ENCODE measurements at places on chromosomes 7 and 10.
A peak's percentile ranks its signal among the peaks of the same experiment; 100 is the strongest.

DNA sequence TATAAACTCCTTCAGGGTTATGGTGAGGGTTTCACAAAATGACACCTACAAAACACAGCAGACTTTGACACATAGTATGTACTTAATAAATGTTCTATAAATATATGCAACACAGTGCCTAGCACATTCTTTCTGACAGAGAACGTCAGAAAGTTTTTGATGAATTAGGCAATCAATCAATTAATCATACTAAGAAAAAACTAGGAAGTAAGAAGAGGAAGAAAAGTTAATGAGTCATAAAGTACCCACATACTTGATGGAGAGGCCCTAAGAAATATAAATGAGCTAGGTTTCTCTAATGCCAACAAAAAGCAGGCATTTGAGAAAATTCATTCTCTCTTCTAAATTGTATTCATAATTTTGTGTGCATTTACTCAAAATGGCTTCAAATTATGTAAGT lies 192.7 kb upstream of the VWC2 start:
- DNase-seq: no peak

DNA sequence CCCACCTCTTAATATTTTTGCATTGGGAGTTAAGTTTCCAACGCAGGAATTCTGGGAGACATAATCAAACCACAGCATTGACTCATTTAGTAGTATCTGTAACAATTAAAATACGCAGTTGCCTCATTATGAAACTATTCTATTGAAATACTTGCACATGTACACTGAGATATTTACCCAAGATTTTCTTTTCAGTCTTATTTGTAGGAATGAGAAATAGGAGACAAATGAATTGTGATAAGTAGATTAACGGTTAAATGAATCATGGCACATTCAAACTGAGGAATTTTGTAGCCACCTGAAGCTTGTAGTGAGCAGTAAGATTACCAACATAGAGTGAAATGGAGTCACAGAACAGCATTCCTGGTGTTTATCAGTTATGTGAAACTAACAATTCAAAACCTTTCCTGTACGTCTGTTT lies 18.1 kb downstream of the RP9 start:
- DNase-seq: no peak

GRCh38 chr10:11564741-11565140 lies 46.7 kb downstream of the USP6NL start:
- DNase-seq: no peak

DNA sequence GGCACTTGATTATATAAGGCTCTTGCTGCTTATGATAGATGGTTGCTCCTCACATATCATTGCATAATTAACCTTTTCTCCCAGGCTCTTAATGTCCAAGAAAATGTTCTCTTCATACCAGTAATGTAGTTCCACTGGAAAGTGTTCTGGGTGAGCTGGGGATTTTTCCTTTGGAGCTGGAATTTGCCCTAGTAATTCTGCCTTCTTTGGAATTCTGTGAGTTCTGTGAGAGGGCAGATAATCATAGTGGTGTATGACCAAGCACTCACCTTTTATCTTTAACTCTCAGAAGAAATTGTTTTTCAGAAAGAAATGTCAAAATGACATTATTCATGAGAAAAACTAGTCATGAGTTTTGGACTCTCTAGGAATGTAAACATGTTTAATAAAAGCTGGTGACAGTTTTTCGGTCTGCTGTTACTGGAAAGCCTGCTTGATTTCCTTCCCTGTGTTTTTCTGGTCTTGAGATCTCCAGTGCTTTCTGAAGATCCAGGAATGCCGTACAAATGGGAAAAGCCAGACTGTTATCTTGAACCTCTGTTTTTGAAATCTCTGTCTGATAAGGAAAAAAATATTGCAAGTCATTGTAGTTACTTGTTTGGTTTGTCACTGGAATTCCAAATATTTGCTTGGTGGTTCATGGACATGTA lies 148.3 kb upstream of the PRPS1L1 start:
- DNase-seq: no peak

DNA sequence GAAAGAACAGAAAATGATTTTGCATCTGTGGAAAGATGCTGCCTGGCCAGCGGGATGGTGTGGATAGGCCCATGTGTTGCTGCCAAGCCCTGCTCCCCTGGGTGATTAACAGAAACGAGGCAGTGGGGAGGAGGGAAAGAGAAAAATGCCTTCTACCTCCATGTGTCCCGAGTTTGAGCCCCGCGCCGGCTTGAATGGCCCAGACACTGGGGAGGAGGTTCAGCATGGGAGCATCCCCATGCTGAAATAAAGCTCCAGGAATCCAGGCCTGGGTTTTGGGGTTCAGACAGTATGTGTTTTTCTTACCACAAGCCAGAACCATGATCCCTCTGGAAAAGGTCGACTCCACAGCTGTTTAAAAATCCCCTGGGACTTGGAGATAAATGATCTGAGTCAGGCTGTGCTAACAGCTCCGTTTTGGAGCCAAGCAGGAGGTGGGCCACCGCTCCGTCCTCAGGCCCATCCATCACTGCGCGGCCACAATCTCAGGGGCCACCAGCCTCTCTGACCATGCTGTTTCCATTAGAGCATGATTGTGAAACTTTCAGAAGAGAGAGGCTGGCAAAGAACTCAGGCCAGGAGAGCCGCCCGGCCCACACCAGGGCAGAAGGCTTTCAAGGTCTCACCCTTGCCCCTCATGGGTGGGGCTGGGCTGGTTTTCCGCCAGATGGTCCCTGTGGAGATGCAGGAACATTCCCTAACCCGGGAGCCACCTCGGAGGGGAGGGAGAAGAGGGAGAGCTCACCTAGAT lies 299.7 kb downstream of the ZEB1 start:
- DNase-seq: peak; percentile 41

DNA sequence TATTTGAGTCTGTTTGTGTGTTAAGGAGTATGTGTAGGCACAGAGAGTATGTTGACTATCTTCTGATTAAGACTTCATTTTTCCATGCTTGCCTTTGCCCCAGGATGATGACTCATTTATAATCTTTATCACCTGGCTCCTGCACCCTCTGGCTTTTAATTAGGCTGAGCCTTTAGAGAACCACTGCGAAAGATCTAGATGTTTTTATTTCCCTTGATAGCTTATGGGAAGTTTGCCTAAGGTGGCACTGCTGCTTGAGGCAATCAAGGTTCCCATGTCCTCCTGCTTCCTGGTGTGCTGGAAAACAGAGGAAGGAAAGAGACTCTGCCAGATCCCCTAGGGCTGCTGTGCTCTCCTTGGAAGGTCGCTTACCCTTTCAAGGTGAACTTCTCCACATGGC lies 114.6 kb downstream of the ARL4A start:
- no peak for DNase-seq

DNA sequence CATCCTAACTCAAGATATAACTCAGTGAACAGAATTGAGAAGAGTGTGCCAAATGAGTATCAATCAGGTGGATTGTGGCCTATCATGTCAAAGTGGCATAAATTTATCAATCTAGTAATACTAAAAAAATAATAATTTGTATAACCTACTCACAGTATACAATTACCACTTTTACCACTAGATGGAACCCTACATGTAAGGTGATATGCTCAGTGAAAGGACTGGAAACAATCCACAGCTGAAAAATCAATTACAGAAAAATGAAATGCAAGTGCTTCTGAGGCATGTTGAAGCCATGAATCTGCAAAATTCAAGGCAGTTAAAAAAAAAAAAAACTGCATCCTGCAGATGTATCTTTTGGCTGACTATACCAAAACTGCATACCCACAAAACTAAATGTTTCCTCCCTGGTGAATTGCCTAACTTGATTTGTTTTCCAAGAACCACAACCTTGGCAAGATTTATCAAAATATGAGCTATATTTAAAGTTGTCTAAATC lies 13.9 kb downstream of the ARHGAP19 start:
- no peak for DNase-seq

GRCh38 chr10:1029838-1030237 lies 4.2 kb upstream of the IDI2 start:
- DNase-seq: no peak

DNA sequence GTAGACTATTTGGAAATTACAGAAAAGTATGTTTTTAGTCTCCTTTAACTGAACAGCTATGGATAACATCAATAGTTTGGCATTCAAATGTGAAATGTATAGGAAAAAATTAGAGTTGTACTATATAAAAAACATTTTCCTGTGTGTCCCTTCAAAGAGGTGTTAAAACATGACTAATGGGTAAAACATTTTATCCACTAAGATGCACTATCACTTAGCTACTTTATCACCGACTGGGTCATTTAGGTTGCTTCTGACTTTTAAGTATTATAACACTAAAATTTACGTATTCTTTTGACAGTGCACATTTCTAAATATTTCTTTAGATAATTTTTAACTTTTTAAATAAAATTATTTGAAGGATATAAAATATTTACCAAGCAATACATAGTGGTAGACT lies 77.6 kb downstream of the UBE2H start:
- DNase-seq: no peak

DNA sequence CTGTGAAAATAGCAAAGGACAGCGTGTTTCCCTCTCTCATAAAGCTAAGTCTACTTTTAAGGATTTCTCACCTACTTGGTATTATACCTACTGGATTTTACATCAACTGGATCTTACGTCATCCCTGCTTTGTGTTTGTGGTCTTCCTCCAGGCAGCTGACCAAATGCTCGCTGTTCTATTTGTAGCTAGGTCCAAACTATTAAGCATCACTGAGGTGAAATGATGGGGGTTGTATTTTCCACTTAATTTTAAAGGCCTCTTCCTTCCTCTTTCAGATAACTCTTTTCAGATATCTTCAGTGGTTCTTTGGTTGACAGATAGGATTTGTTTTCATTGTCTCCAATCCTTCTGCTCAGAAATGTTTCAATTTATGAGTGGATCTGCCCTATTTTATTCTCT lies 169.7 kb downstream of the RNLS start:
- DNase-seq: no peak

GRCh38 chr7:139855498-139856270 lies 26.6 kb downstream of the TBXAS1 start:
- no peak for DNase-seq

GRCh38 chr10:124696446-124697392 lies 47.5 kb downstream of the FAM53B start:
- DNase-seq: no peak

GRCh38 chr7:98282703-98283102 lies 1.2 kb downstream of the BRI3 start:
- no peak for DNase-seq

- no peak for DNase-seq
Observed at GRCh38 chr10:68561865-68562649, 1.9 kb downstream of the TET1 start.

DNA sequence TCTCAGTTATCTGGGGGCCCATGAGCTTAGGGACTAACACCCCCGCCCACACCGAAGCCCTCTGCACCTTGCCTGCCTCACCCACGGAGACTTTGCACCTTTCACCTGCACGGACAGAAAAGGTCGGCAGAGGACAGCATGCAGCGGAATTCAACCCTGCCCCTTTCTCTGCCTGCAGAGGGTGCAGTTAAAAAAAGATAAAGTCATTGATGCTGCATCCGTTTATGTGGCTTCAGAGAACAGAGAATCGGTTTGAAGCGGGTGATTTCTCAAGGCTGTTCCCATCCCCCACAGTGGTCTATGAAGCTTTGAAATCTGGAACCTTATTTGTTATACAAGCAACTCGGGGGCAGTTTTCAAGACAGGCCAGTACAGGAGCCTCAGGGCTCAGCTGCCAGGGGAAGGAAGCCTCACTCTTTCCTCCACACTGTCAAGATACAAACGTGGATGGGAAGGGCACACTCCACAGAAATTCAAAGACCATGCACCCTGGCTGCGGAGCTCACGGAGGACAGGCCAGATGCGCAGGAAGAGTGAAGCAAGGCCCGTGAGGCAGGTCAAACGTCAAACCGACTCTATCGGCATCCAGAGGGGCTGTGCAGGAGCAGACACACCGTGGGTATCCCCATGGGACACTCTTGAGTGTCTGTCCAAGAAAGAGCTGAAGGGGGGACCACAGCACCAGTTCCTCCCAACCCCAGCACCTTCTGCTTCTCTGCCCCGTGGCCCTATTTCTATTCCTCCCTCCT lies 66.3 kb downstream of the INSIG1 start:
- DNase-seq: no peak

- DNase-seq: no peak
Observed at GRCh38 chr7:139853506-139854123, 24.6 kb downstream of the TBXAS1 start.

GRCh38 chr7:159088016-159088865 lies 56.4 kb downstream of the VIPR2 start:
- DNase-seq: no peak

GRCh38 chr10:103555712-103556111 lies 62.2 kb downstream of the NEURL1 start:
- DNase-seq: no peak

DNA sequence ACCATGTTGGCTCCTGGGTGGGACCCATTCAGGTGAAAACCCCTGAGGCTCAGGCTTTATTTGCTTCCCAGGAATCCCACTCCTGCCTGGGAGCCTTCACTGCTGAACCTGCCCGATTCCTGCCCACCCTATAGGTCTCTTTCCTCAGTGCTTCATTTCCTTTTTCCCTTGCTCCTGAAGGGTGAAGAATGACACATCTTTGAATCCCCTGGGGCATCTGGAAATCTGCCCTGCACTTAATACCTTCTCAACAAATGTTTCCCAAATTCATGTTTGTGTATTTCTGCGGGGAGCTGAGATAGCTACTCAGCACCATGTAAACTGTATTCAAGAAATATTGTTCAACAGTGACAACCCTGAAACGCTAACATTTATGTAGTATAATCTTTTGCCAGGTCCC lies 10.3 kb upstream of the PCBD1 start:
- no peak for DNase-seq

DNA sequence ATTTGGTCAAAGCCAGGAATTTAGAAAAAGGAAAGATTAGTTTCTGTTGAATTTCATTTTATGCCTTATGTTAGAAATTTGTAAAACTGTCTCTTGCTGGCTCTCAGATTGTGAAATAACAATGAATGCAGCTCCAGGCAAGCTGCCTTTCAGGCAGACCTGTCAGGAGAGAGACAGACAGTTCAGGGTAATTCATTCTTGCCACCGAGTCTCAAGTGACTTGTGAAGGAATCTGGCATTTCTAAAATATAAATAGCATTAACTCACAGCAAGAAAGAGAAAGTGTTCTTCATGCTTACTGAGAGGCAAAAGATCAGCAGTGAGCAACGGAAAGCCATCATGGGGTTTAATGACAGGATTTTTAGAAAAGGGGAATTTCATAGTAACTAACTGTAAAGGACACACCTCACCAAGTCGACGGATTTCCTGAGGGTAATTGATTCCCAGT lies 442.3 kb upstream of the AKR1E2 start:
- no peak for DNase-seq

- DNase-seq: no peak
Observed at GRCh38 chr10:4804465-4804864, 21.5 kb upstream of the AKR1E2 start.

DNA sequence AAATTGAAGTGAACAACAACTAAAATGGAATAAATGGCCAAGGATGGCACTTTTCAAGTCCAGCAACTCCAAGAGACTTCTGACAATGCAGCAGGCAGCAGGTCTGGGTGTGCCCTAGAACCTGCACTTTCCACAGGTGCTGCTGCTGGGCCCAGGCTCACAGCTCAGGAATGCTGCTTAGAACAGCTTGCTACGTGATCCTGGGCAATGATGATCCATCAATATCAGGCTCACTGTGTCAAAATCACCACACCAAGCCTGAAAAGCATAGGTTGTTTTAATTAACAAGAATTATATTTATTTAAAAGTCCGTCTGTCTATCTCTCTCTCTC lies 148.4 kb downstream of the TNS3 start:
- no peak for DNase-seq

- no peak for DNase-seq
Observed at GRCh38 chr7:86025807-86026206, 617.9 kb upstream of the GRM3 start.

GRCh38 chr10:97748116-97748515 lies 11.2 kb downstream of the ZFYVE27 start:
- no peak for DNase-seq
